ENCODE measurements at places on chromosomes 11 and 22.

DNA sequence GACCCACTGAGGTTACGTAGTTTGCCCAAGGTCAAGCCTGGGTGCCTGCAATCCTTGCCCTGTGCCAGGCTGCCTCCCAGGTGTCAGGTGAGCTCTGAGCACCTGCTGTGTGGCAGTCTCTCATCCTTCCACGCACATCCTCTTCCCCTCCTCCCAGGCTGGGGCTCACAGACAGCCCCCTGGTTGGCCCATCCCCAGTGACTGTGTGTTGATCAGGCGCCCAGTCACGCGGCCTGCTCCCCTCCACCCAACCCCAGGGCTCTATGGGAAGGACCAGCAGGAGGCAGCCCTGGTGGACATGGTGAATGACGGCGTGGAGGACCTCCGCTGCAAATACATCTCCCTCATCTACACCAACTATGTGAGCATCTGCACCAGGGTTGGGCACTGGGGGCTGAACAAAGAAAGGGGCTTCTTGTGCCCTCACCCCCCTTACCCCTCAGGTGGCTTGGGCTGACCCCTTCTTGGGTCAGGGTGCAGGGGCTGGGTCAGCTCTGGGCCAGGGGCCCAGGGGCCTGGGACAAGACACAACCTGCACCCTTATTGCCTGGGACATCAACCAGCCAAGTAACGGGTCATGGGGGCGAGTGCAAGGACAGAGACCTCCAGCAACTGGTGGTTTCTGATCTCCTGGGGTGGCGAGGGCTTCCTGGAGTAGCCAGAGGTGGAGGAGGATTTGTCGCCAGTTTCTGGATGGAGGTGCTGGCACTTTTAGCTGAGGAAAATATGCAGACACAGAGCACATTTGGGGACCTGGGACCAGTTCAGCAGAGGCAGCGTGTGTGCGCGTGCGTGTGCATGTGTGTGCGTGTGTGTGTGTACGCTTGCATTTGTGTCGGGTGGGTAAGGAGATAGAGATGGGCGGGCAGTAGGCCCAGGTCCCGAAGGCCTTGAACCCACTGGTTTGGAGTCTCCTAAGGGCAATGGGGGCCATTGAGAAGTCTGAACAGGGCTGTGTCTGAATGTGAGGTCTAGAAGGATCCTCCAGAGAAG lies 1.6 kb downstream of the GSTP1 start:
- peak; percentile 30 for DNase-seq

- DNase-seq, result no peak
Observed at GRCh38 chr11:12051287-12051662, 42.8 kb upstream of the DKK3 start.

GRCh38 chr11:97972731-97973130 lies 1048.0 kb upstream of the CNTN5 start:
- DNase-seq, result no peak

DNA sequence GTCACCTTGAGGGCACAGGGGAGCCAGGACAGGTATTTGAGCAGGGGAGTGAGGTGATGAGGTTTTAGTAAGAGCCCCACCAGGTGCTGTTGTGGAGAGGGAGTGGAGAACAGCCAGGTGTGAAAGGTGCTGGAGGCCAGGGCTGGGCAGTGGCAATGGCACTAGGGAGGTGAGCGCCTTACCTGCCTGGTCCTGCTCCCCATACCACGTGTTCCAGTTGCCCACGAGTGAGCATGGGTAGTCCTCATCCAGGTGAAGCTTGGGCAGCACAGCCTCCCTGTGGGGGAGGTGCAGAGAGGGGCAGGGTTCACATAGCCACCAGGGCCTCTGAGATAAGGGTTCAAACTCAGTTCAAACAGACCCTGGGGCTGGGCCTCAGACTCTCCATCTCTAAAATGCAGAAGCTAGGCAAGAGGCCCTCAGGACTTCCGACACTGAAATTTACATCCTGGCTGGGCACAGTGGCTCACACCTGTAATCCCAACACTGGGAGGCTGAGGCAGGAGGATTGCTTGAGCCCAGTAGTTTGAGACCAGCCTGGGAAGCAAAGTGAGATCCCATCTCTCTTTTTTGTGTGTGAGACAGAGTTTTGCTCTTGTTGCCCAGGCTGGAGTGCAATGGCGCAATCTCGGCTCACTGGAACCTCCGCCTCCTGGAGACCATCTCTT lies 11.8 kb downstream of the NIPSNAP1 start:
- no peak for DNase-seq

GRCh38 chr22:19630614-19631013 lies 83.7 kb upstream of the SEPTIN5 start:
- DNase-seq, result no peak
